ENCODE measurements at places on chromosomes 5 and 9.

DNA sequence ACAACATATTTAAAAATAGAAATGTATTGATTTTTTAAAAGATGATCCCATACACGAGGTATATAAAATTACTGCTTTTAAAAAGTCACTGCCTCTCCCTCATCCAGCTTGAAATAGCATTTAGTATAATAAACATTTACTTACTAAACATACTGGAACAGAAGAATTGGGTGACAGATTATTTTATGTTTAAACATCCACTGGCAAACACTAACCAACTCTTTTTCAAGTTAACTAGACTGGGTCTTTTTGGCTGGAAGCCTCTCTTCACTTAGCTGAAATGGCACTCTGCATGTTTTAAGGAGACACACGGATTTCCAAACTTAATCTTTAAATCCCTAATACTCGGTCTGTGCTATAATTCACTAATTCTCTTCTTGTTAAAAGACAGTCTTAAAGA lies 19.0 kb downstream of the CTXN3 start:
- DNase-seq: no peak

DNA sequence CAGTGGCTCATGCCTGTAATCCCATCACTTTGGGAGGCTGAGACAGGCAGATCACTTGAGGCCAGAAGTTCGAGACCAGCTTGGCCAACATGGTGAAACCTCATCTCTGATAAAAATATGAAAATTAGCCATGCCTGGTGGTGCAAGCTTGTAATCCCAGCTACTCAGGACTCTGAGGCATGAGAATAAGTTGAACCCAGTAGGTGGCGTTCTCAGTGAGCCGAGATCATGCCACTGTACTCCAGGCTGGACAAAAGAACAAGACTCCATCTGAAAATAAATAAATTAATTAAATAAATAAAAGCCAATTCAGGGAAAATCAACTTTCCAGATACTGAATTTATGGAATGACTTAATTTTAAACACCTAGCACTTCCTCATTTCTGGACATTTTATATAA lies 1722.1 kb downstream of the MAT2B start:
- no peak for DNase-seq

GRCh38 chr5:159552751-159553150 lies 222.5 kb upstream of the IL12B start:
- no peak for DNase-seq

- no peak for DNase-seq
Observed at GRCh38 chr5:143583409-143583808, 179.9 kb upstream of the NR3C1 start.

DNA sequence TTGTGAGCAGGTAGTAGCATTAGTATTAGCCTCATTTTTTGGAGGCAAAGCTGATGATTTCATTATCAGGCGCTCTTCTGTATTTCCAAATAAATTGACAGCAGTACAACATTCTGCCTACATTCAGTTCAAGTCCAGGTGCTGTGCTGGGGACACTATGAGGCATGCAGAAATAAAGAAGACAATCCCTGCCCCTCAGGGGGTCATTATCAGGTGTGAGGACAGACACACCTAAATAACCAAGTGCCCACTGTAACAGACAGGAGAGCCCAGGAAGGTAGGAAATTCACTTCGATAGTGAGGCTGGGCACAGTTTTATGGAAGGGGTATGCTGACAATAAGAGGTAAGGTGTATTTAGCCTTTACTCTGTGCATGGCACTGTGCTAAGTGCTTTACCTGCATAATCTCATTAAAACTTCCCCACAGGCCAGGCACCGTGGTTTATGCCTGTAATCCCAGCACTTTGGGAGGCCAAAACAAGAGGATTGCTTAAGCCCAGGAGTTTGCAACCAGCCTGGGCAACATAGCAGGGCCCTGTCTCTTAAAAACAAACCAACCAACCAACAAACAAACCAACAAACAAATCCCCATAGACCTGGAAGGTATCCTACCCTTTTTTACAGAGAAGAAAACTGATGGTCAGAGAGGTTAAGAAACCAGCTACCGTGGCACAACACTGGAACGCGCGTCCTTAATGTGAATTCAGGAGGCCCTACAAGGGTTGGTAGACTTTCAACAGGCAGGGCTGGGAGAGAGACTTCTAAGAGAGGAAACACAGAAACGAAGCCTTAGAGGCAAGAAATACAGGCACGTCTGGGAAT lies 17.5 kb upstream of the GPX3 start:
- DNase-seq: no peak

- DNase-seq: no peak
Observed at GRCh38 chr9:113594484-113595299, 131.2 kb downstream of the RGS3 start.

DNA sequence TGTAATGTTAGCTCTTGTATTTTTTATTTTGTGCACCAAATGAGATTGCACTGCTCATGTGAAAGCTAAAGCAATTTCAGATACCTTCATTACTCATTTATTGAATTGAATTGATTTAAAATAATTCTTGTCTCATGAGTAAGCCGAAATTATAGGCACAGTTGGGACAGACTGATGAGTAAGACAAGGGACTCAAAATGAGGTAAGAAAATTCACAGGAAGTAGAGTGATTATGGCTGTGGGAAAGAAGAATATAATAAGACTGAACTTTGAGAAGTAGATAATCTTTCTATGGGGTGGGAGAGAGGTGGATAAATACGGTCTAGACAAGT lies 51.1 kb downstream of the NUDT12 start:
- peak; percentile 64 for DNase-seq
